ENCODE measurements at places on chromosomes 4 and X.

GRCh38 chrX:37349221-37350033, at the start of gene PRRG1:
Gene PRRG1 (plus strand): TSS chrX:37349364. CDS start chrX:37406250, 56,886 bp downstream.
- peak within 1 kb of the TSS; percentile 78 for H3K4me3 ChIP-seq
- H3K4me1 ChIP-seq, result peaks cover 5% of the 10 kb centered on the region
- H3K27ac ChIP-seq, result no peak within 1 kb of the TSS
- DNase-seq, result no peak
- H3K36me3 ChIP-seq, result no peaks in the 10 kb centered on the region

DNA sequence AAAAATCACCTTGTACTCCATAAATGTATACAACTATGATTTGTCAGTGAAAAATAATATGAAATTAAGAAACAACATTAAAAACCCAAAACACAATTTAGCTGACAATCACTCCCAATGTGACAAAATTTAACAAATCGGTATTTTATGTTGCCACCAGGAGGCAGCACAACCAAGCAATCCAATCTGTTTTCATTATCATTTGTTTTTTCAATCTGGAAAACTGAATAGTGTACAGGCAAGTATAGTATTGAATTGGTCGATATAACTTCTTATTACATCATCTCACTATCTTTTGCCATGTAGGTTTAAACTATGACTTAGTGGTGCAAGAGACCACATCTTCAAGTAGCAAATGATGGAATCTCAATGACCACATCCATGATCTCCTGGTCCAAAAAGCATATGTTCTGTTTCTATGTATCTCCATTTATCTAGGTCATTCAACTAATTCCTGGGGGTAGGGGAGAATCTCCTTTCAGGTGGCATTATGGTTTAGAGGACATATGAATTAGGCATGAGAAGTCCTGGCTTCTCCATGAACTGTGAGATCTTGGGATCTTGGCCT, 112.9 kb upstream of the AGA start:
- H3K27ac ChIP-seq, result no peak overlapping the region
- no peaks in the 10 kb centered on the region for H3K4me1 ChIP-seq
- H3K36me3 ChIP-seq, result no peaks in the 10 kb centered on the region

- H3K27ac ChIP-seq, result no peak overlapping the region
- peaks cover 2% of the 10 kb centered on the region for H3K4me1 ChIP-seq
- no peak overlapping the region for H3K4me3 ChIP-seq
- no peaks in the 10 kb centered on the region for H3K36me3 ChIP-seq
- peaks cover 1% of the 10 kb centered on the region for H3K27me3 ChIP-seq
Measured at GRCh38 chr4:88227734-88228133, 56.6 kb downstream of the PPM1K start.

GRCh38 chr4:7416745-7417432, 17.8 kb downstream of the PSAPL1 start:
- H3K4me3 ChIP-seq, result no peak overlapping the region
- no peak overlapping the region for H3K27ac ChIP-seq
- no peaks in the 10 kb centered on the region for H3K4me1 ChIP-seq
- peaks cover 6% of the 10 kb centered on the region for H3K27me3 ChIP-seq

DNA sequence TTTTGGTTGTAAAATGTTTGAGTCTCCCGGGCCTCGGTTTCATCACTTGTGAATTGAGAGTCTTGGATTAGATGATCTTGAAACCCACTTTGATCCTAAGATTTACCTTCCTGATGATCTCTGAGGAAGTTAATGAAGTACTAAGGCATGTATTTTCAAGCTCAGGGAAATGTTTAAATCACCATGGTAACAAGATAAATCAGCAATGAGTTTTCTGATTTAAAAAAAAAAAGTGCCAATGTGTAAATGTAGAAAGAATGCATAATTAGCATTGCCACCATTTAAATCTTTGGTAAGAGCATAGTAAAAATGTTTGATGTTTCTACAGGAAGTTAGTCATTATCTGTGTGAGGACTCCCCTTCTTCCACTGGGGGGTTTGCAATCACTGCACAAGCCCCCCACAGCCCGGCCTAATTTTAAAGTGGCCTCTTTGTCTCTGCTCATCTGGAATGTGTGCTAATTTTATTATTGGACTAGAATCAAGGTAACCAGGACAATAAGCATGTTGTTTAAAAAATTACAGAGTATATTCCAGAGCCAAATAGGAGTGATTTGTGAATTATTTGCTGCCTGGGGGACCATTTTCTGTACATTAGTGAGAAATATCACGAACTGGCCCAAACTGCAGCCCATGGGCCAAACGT, 93.6 kb downstream of the SLC34A2 start:
- no peak for DNase-seq
- H3K36me3 ChIP-seq, result peaks cover 21% of the 10 kb centered on the region
- H3K4me1 ChIP-seq, result no peaks in the 10 kb centered on the region
- H3K27me3 ChIP-seq, result no peaks in the 10 kb centered on the region
- no peak overlapping the region for H3K27ac ChIP-seq
